ENCODE measurements at places on chromosomes 11 and 22.

GRCh38 chr11:65536412-65537295 is 11.8 kb downstream of the SCYL1 start:
- no peak for DNase-seq

GRCh38 chr11:68942751-68943271 is 38.0 kb downstream of the MRGPRD start:
- no peak for DNase-seq

GRCh38 chr11:27411328-27411727 is 48.3 kb upstream of the CCDC34 start:
- DNase-seq = no peak

- DNase-seq = no peak
Measured at GRCh38 chr11:61356706-61357105, 5.0 kb downstream of the CYB561A3 start.

- DNase-seq = no peak
Measured at GRCh38 chr22:37273126-37273845, 9.0 kb upstream of the CYTH4 start.

DNA sequence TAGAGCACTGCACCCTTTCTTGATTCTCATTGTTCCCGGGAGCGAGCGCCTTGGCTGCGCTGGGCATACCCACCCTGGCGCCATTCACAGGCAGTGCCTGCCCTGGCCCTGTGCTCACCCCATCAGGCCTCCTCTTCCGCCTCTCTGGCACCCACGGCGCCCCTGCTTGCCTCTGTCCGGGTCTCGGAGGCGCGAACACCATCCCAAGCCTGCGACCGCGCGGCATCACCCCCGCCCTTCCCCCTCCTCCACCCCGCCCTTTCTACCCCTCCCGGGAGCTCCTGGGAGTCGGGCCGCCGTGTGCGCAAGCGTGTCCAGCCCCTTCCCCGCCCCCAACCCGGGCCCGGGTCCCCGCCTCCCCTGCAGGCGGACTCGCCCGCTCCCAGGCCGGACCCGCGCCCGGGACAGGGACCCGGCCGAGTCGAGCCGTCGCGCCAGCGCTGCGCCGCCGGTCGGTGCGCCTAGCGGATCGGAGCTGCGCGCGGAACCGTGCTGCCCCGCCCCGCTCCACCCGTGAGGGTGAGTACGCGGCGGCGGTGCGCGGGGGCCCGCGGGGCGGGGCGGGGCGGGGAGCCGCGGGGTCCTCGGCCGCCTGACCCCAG is at the start of gene ST3GAL4:
TSS of gene ST3GAL4 (plus strand) at position 363 of the 602 bp plus-strand sequence. CDS start 50,470 bp downstream, outside the sequence.
- peak; percentile 37 for DNase-seq

- DNase-seq = no peak
Measured at GRCh38 chr11:79108851-79109250, 332.0 kb downstream of the TENM4 start.

GRCh38 chr11:2473361-2474058 is 28.7 kb downstream of the KCNQ1 start:
- DNase-seq = no peak

GRCh38 chr22:46086577-46087335 is 63.6 kb upstream of the PPARA start:
- DNase-seq = no peak

GRCh38 chr22:45310977-45311531 is 1.3 kb downstream of the FAM118A start:
- DNase-seq = no peak

GRCh38 chr11:106152013-106152412 is 74.6 kb downstream of the AASDHPPT start:
- no peak for DNase-seq

GRCh38 chr11:67412495-67413179 is 2.8 kb upstream of the CARNS1 start:
- no peak for DNase-seq

GRCh38 chr22:44361391-44362126 is 48.8 kb upstream of the SHISAL1 start:
- no peak for DNase-seq

- DNase-seq = no peak
Measured at GRCh38 chr11:4926608-4927007, 2.5 kb upstream of the OR51G1 start.

- no peak for DNase-seq
Measured at GRCh38 chr11:46242041-46242951, 35.2 kb upstream of the CREB3L1 start.

DNA sequence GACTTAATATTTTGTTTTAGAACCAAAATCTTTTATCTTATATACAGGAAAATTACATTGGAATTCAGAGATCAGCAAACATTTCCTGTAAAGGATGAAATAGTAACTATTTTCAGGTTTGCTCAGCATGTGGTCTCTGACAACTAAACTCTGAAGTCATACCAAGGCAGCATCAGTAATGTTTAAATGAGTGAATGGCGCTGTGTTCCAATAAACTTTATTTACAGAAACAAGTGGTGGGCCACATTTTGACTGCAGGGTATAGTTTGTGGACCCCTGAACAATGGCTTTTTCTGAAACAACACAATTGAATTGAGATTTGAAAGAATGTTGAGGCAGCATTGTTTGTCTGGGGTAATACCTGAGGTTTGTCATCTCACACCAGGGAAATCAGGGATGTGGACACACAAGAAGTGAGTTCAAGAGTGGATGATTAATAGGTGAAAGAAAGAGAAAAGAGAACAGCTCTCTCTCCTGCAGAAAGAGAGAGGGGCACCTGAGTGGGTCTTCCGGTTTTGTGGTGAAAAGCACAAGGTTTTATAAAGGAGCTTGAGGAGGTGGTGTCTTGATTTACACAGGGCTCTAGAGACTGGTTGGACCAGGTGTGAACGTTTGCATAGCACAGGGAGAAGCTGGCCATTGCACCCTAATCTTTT is 113.5 kb upstream of the VPREB1 start:
- DNase-seq = no peak

- DNase-seq = no peak
Measured at GRCh38 chr11:77813256-77813655, 7.3 kb downstream of the RSF1 start.

DNA sequence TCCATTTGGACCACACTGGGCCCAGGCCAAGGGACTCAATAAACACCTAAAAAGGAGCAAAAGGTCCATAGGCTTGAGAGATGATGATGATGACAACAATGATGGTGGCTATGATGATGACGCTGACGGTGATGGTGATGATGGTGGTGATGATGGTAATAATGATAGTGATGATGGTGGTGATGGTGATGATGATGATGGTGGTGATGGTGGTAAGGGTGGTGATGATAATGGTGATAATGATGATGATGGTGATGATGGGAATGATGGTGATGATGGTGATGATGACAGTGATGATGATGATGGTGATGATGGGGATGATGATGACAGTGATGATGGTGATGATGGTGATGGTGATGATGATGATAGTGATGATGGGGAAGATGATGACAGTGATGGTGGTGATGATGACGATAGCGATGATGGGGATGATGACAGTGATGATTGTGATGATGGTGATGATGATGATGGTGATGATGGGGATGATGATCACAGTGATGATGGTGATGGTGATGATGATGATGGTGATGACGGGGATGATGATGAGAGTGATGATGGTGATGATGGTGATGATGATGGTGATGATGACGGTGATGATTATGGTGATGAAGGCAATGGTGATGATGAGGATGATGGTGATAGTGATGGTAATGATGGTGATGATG is 7.1 kb upstream of the RASD2 start:
- DNase-seq = no peak

- DNase-seq = no peak
Measured at GRCh38 chr11:123260511-123261211, 65.6 kb upstream of the CLMP start.

- no peak for DNase-seq
Measured at GRCh38 chr11:110728476-110728875, 16.2 kb upstream of the ARHGAP20 start.

- no peak for DNase-seq
Measured at GRCh38 chr22:45817745-45818423, 146.2 kb downstream of the ATXN10 start.

Data from stimulated activated CD8-positive, alpha-beta memory T cell treated with anti-CD3 and anti-CD28 coated beads, Interleukin-15, amount 100 ng/mL, for 4 hours (primary cell).